Jurkat, Clone E6-1 (cell line): ENCODE measurements at places on chromosomes 6 and 20.

GRCh38 chr6:53985366-53985765 lies 125.9 kb upstream of the MLIP start:
- no peak for DNase-seq

- no peak for DNase-seq
Observed at GRCh38 chr6:127146932-127147331, 28.5 kb downstream of the RSPO3 start.

GRCh38 chr6:43669050-43669921 lies 18.3 kb downstream of the MRPS18A start:
- no peak for DNase-seq

DNA sequence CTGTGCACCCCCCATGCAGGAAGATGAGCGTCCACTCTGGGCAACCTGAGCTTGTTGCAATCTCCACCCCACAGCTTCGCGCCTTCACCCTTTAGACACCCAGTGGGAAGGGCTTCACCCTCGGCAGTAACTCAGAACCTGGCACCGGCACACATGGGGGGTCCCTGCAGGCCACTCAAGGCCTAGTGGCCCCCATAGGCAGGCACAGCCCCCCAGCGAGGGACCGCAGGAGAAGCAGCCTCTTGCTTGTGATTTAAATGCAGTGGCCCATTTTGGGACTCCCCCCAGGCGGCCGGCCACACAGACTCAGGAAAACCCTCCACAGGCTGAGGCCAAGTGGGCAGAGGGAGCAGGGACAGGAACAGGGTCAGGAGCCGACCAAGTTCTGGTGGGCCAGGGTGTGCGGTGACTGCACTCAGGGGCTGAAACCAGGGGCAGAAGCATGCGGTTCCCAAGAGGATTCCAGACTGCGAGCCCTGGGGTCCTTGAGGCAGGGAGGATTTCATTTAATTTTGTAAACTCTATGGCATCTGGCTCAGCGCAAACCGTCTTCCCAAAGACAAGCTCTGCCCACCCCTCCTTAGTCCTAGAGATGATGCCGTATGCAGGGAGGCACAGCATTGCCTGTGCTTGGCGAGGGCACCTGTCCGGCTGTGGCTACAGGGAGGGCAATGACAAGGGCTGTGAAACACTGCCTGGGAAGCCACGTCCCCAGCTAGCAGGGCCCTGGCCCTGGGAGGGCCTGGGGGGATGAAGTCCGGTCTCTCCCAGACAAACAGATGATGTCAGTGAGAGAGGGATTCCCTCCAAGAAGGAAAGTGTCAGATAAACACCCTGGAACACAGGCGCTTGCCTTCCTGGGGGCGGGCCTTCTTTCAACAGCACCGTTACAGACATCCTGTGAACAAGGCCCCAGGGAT lies 52.9 kb upstream of the GPR31 start:
- DNase-seq: no peak

DNA sequence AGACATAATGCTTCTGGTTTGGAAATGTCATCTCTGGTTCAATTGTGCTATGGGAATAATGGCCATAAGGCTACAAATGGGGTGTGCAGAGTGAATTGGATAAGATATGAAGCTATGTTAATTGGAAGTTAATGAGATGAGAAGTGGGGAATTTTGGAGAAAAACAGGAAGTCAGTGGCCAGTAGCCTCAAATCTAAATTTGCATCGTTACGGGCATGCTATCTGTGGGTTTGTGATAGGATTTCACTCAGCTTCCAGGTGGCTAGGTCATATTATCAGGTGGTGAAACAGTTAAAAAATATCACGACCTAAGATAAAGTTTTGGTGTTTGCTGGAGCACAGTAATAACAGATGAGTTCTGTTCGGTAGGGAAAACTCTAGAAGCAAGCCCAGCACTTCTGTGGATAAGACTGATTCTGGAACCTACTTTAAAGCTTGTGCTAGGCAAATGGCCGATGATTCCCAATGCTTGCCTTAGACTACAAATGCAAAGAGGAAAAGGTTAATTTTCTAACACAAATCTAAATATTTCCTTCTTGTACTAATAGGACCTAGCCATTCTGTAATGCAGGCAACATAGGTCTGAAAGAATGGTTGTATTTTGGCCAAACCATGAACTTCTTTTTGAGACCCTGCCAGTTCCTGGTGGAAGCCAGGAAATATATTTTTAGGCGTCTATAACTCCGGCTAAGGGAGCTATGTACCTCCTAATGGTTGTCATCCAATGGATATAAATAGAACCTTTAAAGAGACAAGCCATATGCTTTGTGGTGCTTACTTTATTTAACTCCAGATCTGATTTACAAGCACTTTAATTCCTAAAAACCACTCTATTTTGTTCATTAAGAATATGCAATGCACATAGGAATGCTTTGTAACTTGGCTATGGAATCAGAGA lies 111.0 kb downstream of the PLCB1 start:
- DNase-seq: no peak

- no peak for DNase-seq
Observed at GRCh38 chr6:31057426-31058003, 47.2 kb downstream of the MUC22 start.

DNA sequence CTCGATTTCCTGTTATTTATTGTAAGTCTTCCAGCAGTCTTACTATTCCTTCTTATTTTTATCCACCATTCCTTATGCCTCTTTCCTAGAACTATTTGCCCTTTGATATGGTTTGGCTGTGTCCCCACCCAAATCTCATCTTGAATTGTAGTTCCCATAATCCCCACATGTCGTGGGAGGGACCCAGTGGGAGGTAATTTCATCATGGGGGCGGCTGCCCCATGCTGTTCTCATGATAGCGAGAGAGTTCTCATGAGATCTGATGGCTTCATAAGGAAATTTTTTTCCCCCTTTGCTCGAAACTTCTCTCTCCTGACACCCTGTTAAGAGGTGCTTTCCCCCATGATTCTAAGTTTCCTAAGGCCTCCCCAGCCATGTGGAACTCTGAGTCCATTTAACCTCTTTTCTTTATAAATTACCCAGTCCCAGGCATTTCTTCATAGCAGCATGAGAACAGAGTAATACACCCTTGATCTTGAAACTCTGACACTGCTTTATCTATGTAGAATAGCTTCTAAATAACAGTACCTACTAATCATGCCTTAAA lies 48.8 kb downstream of the PLN start:
- no peak for DNase-seq

GRCh38 chr20:48656661-48657211 lies 171.1 kb downstream of the PREX1 start:
- no peak for DNase-seq
